ENCODE measurements at places on chromosomes 7 and 10. TPM values are rescaled to one million over a fixed set of nuclear protein-coding genes. Genes with fewer than 3 reads are reported as not detected.

DNA sequence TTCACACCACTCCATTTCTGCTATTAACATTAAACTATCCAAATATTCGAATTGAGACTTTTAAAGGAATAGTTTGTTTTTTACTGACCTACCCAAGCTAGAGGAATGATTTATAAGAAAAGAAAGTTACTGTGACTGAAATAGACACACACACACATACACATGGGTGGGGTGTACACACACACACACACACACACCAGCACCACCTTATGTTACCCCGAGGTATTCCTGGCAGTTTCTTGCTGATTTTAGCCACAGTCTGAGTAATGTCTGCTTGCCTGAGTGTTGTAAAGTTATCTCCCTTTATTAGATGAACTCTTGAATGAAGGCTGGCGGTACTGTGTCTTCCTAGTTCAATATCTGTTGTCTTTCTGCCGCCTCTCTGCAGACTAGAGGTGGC, 91.3 kb upstream of the PRKG1 start:
- DNase-seq: no peak
- H3K4me1 ChIP-seq: no peaks in the 10 kb centered on the region

DNA sequence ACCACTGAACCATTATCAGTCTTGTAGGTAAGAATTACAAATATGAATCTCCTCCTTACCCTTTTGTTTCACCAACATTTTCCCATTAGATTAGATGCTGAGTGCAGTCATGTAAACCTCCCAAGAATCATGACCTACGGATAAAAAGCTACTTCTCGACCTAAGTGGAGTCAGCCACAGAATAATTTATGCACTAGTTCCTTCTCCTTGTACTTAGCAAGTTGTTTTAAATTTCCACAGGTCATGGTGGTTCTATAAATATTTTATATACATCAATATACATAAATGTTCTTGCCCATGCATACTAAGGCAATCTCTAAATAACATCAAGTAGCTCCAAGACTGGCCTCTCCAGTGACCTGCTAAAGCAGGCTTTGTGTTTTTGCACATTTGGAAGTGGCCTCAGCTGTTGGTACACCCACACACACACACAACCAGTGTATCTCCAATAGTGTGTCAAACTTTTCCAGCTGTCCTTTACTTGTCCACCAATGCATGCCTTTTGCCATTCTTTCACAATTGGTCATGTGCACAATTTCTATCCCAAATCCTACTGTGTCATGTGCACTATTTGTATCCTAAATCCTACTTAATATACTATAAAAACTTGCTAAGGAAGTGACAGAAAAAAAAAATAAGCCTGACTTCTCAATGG, 21.5 kb downstream of the LMOD2 start:
- no peaks in the 10 kb centered on the region for H3K27me3 ChIP-seq
- peaks cover 2% of the 10 kb centered on the region for H3K4me1 ChIP-seq
- no peak overlapping the region for H3K4me3 ChIP-seq
- H3K27ac ChIP-seq: no peak overlapping the region
- no peak for DNase-seq

DNA sequence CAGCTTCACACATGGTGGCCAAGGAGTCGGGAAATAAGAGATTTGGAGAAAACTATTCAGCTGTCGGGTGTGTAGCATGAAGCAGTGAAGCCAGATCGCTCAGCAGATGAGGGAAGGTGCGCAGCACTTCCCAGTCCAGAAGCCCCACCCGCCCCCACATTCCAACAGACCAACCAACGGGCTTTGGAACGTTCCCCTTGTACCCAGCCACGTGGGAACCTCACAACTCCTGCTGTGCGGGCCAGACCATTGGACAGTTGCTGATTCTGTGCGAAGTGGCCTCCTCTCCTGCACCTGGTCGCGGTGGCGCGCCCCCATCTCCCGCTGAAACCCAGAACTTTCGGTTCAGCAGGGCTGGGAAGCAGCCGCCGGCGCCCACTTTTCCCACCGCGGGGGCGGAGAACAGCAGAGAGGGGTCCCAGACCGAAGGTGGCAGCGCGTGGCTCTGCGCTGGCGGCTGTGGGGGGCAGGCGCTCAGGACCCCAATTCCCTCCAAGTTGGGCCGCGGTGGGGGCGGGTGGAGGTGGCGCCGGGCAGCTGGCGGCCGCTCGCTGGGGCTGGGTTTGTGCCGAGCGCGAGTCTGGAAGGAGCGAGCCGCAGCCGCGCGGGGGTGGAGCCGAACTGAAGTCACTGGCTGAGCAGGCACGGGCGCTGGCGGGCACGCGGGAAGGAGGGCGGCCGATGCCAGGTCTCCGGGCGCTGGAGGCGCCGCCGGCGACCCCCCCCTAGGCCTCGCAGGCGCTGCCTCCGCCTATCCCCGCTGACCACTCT, 1301.5 kb upstream of the SORCS1 start:
- H3K36me3 ChIP-seq: no peaks in the 10 kb centered on the region
- DNase-seq: peak; percentile 43
- H3K27ac ChIP-seq: no peak overlapping the region
- H3K27me3 ChIP-seq: no peaks in the 10 kb centered on the region
- no peaks in the 10 kb centered on the region for H3K4me1 ChIP-seq

- DNase-seq: peak; percentile 43
- H3K27ac ChIP-seq: peak overlapping the region; percentile 73
- no peaks in the 10 kb centered on the region for H3K27me3 ChIP-seq
- H3K36me3 ChIP-seq: no peaks in the 10 kb centered on the region
- peak overlapping the region; percentile 67 for H3K4me3 ChIP-seq
These were observed 43.4 kb downstream of the LDB3 start for GRCh38 chr10:86711513-86712316.

- H3K27me3 ChIP-seq: no peaks in the 10 kb centered on the region
- no peak overlapping the region for H3K4me3 ChIP-seq
- no peak for DNase-seq
These were observed 58.1 kb downstream of the PARP12 start for GRCh38 chr7:140004672-140005071.

GRCh38 chr10:131963350-131963749, 18.4 kb downstream of the BNIP3 start:
- no peaks in the 10 kb centered on the region for H3K4me1 ChIP-seq
- no peak for DNase-seq
- no peak overlapping the region for H3K4me3 ChIP-seq
- peaks cover 3% of the 10 kb centered on the region for H3K36me3 ChIP-seq

DNA sequence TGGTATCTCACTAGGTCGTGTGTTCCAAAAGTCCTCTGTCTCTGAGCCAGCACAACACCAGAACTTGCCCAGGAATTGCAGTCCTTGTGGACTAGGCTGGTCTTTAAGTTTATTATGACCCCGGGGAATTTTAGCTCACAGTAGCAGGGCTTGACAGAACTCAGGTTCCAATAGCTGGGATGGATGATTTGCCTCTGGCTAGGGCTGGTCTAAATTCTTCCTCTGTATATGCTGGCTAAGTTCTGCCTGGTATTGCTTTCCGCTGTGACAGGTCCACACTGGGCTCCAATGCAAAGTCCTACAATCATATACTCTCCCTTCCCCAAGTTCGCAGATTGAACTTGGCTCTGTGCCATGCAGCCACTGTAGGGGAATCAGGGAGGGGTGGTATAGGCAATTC, 52.5 kb downstream of the FAS start:
- H3K4me1 ChIP-seq: no peaks in the 10 kb centered on the region
- no peak overlapping the region for H3K4me3 ChIP-seq
- no peak overlapping the region for H3K27ac ChIP-seq
- no peak for DNase-seq
- H3K27me3 ChIP-seq: no peaks in the 10 kb centered on the region
- H3K36me3 ChIP-seq: no peaks in the 10 kb centered on the region

- H3K36me3 ChIP-seq: no peaks in the 10 kb centered on the region
- H3K27ac ChIP-seq: no peak overlapping the region
- no peaks in the 10 kb centered on the region for H3K4me1 ChIP-seq
- DNase-seq: no peak
These were observed 171.9 kb downstream of the OTUD1 start for GRCh38 chr10:23610626-23611307.

DNA sequence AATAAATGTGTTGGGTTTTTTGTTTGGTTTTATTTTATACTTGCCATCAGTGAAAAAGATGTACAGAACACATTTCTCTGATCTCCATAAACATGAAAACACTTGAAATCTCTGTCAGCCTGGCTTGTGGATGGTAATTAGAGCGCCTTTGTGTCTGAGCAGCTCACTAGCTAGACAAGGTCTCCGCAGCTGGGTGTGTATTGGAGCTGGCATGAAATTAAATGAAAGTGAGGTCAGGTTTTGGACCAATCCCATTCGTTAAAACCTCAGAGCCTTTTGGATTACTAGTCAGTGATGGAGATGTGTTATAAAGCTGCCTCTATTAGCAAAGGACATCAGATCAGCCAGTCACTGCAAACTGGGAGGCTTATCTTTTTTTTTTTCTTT, 2.7 kb downstream of the FRAT1 start:
- no peak for DNase-seq
- no peaks in the 10 kb centered on the region for H3K36me3 ChIP-seq
- H3K27me3 ChIP-seq: no peaks in the 10 kb centered on the region
- no peak overlapping the region for H3K27ac ChIP-seq
- H3K4me1 ChIP-seq: peaks cover 4% of the 10 kb centered on the region

- no peaks in the 10 kb centered on the region for H3K36me3 ChIP-seq
- no peak overlapping the region for H3K4me3 ChIP-seq
- H3K27me3 ChIP-seq: no peaks in the 10 kb centered on the region
- H3K4me1 ChIP-seq: no peaks in the 10 kb centered on the region
- DNase-seq: peak; percentile 40
These were observed 3.9 kb upstream of the PWWP2B start for GRCh38 chr10:132392811-132393694.

DNA sequence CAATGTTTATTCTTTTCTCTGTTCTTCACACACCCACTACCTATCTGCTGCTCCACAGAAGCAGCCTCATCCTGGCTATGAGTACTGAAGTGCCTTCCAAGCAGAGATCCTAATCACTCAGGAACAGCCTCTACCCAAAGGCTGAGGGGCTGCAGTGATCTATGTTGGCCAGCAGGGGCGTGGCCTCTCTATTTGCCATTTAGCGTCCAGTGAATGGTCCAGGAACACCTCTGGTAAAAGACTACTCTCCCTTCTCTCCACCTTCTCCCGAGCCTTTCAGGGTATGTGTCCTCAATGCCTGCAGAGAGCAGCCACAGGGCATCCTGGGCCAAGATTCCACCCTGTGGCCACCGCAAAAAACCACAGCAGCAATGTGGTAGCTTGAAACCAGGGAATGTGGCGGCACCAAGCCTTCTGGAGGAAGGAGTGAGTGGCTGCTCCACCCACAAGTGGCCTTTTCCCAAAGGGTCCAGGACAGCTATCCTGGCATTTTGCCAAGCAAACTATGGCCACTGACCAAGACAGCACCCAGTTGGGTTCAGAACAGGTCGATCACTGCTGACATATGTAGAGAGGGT, 70.9 kb downstream of the SYPL1 start:
- no peaks in the 10 kb centered on the region for H3K36me3 ChIP-seq
- H3K4me1 ChIP-seq: peaks cover 19% of the 10 kb centered on the region
- peak; percentile 34 for DNase-seq
- no peak overlapping the region for H3K4me3 ChIP-seq
- H3K27ac ChIP-seq: no peak overlapping the region

- H3K4me1 ChIP-seq: peaks cover 3% of the 10 kb centered on the region
- H3K4me3 ChIP-seq: no peak overlapping the region
- no peaks in the 10 kb centered on the region for H3K36me3 ChIP-seq
- DNase-seq: no peak
- no peaks in the 10 kb centered on the region for H3K27me3 ChIP-seq
These were observed 14.9 kb upstream of the ADCK2 start for GRCh38 chr7:140657891-140658290.

GRCh38 chr7:42315631-42316030, 78.6 kb upstream of the GLI3 start:
- no peaks in the 10 kb centered on the region for H3K4me1 ChIP-seq
- DNase-seq: peak; percentile 47
- H3K4me3 ChIP-seq: no peak overlapping the region
- no peaks in the 10 kb centered on the region for H3K27me3 ChIP-seq
- no peak overlapping the region for H3K27ac ChIP-seq
- H3K36me3 ChIP-seq: no peaks in the 10 kb centered on the region

- DNase-seq: peak; percentile 84
- peaks cover 2% of the 10 kb centered on the region for H3K4me1 ChIP-seq
- H3K4me3 ChIP-seq: peak within 1 kb of the TSS; percentile 92
- peak within 1 kb of the TSS; percentile 80 for H3K27ac ChIP-seq
These were observed at the start of gene LAMB1 for GRCh38 chr7:108002726-108003598. LAMB1 (minus strand) TSS chr7:108003161; CDS start chr7:108002885, 276 bp downstream.

DNA sequence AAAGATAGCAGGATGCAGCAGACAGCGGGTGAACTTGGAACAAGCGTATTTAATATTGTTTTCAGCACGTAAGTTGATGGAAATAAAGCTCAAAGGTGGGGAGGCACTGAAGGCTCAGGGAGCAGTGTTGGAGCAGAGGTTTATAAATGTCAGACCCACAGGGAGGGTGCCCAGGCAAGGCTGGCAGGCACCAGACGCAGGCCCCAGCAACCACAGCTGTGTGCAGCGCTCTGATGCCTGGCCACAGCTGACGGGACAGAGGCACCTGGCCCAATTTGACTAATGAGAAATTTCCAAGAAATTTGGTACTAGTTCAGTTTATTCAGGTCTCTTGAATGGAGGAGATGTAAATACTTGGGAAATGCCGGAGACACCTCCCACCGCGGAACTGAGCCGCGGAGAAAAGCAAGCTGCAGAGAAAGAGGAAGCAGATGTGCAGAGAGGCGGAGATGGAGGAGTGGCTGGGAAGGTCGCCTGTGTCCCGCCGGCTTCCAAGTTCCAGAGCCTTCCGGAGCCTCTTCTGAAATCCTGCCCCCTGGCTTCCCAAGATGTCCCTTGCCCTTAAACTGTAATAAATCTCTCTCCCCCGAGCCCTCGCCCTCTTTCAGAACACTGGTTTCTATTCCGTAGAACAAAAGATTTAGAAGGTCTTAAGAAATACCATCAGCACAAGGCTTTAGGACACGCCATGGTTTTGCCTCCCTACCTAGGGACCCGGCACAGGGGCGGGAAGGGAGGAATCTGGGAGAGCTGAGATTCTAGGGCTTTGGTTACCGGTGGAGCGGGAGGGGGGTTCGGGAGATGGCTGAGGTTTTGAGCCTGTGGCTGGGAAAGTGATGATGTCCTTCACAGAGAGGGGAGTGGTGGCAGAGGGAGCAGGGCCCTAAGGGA, 38.4 kb upstream of the PLXNA4 start:
- H3K4me1 ChIP-seq: no peaks in the 10 kb centered on the region
- H3K27me3 ChIP-seq: no peaks in the 10 kb centered on the region
- DNase-seq: peak; percentile 25
- H3K4me3 ChIP-seq: no peak overlapping the region
- H3K27ac ChIP-seq: no peak overlapping the region

GRCh38 chr7:5337047-5337446, 54.3 kb downstream of the SLC29A4 start:
- H3K36me3 ChIP-seq: peaks cover 4% of the 10 kb centered on the region
- H3K27ac ChIP-seq: no peak overlapping the region
- no peaks in the 10 kb centered on the region for H3K27me3 ChIP-seq

The MMRN2 gene
- 2.1 TPM for total RNA-seq

The CPED1 gene
- total RNA-seq: 196 TPM

The FAM25C gene
- not detected for total RNA-seq

The INHBA gene
- 4.1 TPM for total RNA-seq

The GNAT3 gene
- total RNA-seq: not detected

The CNPY1 gene
- total RNA-seq: not detected

The SLC13A4 gene
- 0.50 TPM for total RNA-seq

The TAS2R4 gene
- 1.5 TPM for total RNA-seq

The ASB15 gene
- total RNA-seq: not detected

The TNKS2 gene
- total RNA-seq: 61.6 TPM

The LARP4B gene
- total RNA-seq: 25.4 TPM

The CDH23 gene
- 0.17 TPM for total RNA-seq

The HOXA3 gene
- 1.5 TPM for total RNA-seq

The SUN3 gene
- total RNA-seq: not detected

The OR6B1 gene
- total RNA-seq: not detected

The HTR7 gene
- 0.77 TPM for total RNA-seq

The ENKUR gene
- 0.17 TPM for total RNA-seq

The MYPN gene
- under 0.01 TPM for total RNA-seq

The VKORC1L1 gene
- 12.7 TPM for total RNA-seq

The ZNF804B gene
- total RNA-seq: not detected

The TRPV6 gene
- total RNA-seq: not detected

The IL2RA gene
- total RNA-seq: not detected

The ITIH5 gene
- 49.3 TPM for total RNA-seq
